Nephron progenitor cell (in vitro differentiated cells): ENCODE measurements at places on chromosomes 12 and 14.

DNA sequence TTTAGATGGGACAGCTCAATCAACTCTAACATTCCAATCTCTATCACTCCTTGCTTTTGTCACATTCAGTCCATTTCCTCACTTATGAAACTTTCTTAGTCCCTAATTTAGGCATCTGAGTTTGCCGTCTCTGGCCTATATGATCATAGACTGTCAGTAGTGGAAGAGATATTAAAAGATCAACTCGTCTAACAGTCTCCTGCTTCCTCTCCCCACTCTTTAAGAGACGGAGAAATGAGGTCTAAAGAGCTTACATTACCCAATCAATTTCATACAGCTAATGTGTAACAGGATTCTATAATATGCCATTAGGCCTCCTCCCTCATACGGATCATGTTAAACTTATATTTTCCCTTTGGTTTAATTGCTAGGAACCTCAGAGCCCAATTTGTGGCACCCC lies 6.5 kb upstream of the ATP23 start:
- DNase-seq, result no peak

- DNase-seq, result peak; percentile 17
These were observed 565 bp upstream of the KLHL42 start for GRCh38 chr12:27779416-27779919.

GRCh38 chr12:76455582-76456345 lies 103.8 kb downstream of the OSBPL8 start:
- no peak for DNase-seq

DNA sequence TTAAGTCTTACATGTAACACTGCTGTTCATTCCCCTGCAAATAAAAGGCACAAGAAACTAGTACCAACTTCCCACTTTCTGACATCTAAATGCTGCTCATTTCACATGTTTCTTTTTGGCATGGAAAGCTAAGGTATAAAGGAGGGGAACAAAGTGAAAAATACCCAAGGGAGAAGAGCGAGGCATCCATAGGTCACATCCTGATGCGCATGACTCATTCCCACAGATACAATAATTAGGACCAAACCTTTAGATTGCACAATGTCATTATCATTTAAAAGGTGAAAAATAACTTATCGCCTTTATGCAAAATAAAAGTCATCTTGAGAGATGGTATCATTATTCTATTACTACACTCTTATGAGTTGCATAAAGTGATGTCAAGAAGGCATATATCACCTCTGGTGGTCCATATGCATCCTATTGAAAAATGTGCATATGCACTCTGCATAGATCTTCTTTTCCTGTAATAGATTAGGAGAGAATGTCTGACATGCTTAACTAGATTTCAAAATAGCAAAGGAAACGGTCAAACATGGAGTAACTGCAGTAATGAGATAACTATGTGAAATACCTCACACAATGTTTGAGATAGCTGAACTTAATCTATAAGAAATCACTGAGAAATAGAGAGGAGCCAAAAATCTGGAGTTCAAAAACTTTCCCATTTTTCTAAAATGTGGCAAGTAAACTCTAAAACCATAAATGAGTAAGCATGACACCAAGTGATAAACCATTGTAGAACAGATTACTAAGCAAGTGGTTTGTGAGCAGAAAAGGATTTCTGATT lies 382.5 kb upstream of the TMTC1 start:
- DNase-seq, result no peak

DNA sequence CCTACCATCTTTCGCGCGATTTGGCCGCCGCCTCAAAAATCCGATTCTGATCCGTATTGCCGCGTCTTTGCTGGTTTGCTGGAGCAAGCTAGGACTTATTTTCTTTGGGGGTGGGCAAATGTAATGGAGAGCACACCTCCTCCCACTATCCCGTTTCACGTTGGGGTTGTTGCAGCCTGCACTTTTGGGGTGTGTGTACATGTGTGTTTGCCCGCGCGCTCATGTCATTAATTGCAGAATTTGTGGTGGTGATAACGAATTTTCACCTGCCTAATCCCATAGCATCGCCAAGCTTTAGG lies 657 bp downstream of the METAP2 start:
- DNase-seq, result no peak

DNA sequence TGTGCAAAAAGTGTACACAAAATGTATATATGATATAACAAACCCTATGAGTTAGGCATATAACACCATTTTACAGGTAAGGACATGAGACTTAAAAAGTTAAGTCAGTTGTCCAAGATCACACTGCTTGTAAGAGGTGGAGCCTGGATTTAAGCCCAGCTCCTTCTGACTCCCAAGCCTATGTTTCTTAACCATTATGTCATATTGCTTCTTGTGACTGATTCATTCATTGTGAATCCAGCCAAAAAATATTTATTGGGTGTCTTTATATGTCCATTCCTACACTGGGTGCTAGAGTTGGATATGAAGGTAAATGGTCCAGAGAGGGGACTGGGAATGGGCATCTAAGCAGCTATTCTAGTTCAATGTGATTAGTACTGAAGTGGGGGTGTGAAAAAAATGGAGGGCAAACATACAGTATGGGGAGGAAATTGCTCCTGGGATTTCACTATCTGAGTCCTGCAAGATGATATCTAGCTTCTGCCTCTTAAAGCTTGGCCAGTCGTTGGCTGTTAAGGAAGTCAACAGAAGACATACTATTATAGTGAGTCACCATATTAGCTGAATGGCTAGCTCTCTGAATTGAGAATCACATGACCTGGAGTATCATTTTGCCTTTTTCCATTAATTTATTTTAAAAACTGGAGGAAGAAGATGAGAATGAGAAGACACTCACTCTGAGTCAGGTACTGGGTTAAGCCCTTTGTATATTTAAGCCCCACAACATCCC lies 28.8 kb downstream of the PAX9 start:
- DNase-seq, result no peak

DNA sequence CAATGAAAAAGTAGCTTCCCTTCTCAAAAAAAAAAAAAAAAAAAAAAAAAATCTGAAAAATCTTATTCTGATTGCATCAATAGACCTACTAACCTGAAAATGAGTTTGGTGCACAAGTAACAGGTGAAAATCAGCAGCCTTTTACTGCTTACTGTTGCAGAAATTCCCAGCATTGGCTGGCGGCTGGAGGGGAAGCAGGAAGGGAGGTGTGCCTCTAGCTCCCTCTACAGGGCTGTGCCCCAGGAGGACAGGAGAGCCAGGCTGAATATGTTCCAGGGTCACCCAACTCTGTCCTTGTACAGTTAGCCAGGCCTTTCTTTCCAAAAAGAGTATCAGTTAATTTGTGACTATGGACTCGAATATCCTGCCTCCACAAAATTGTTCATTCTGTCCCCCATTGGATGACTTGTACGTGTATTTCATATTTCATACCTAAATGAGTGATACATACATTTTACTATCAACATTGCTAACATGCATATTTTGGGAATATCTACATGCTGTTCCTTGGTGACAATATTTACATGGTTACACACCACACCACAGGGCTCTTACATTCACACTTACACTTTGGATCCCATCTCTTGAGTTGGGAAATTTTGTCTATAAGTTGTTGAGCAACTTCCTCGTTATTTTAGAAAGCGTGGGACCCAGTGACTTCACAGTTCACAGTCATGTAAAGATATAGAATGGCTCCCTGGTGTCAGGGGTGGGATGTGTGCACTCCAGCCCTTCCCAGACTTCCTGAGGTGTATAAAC lies 124.8 kb downstream of the SAMD4A start:
- DNase-seq, result peak; percentile 74

GRCh38 chr12:14157088-14157747 lies 175.8 kb upstream of the GRIN2B start:
- no peak for DNase-seq

DNA sequence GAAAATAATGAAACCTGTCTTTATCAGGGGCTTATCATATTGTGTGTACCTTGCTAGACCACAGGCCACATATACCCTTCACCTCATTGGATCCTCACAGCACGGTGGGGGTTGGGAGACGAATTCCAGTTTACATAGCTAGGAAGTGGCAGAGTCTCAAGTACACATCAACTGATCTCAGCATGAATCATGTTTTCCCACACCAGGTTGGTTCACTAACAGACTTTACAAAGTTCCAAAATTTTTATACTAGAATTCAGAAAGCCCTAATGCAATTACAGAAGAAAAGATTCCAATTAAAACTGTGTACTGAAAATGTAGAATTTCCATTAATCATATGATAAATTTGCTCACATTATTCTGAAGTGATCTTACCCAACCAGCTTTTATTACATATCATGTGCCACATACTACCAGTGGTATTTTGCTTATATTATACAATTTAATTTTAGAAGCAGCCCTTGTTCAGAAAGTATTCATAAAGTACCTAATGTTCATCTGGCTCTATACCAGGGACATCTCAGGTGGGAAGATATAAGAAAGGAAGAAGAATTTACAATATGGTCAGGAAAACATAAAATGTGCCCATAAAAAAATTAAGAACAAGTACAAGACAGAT lies 196.2 kb downstream of the ITPR2 start:
- DNase-seq, result no peak

GRCh38 chr12:27334042-27334720 lies 1.5 kb downstream of the BMAL2 start:
- no peak for DNase-seq

DNA sequence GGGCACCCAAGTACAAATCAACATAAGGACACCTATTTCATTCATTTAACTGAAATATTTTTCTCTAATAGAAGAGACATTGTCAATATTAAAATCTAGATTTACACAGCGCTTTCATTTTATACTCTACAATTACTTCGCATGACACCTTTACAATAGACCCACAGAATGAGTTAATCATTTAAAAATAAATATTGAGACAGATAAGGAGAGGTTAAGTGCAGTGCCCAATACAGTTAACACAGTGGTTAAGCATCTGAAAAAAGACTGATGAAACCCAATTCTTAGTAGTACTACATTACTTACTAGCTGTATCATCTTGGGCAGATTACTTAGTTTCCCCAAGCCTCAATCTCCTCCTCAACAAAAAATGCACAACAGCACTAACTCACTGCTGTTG lies 116.2 kb downstream of the DENND5B start:
- no peak for DNase-seq

DNA sequence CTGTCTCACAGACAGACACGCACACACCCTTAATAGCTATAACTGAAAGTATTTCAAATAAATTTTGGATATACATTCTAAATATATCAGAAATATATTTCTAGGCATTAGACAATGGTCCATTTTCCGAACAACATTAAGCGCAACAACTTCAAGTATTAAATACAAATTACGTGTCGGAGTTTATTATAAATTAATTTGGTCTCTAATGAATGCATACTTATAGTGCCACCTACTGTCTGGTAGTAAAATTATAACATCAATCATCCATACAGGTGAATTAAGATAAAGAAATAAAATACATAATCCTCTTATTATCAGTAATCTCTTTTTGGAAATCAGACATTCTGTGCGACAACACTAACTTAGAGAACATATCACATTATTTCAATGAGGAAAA lies 27.2 kb upstream of the CMAS start:
- DNase-seq, result no peak
